A549 treated with Hydrocortisone at 1 μM for 4 hours (cell line): ENCODE measurements at places on chromosomes 11 and 22. TPM values are rescaled to one million over a fixed set of nuclear protein-coding genes. Genes with fewer than 3 reads are reported as not detected.

The FAM111B gene
- total RNA-seq = 5.9 to 8.9 TPM (median 6.8 TPM) in 5 replicates

The OR8D1 gene
- not detected in 5 replicates for total RNA-seq

The TNRC6B gene
- total RNA-seq = 3.9 to 6.2 TPM (median 5.3 TPM) in 5 replicates

The A4GALT gene
- total RNA-seq = 18.1 to 27.6 TPM (median 23.4 TPM) in 5 replicates

The OR8G1 gene
- total RNA-seq = not detected in 5 replicates

The OR52E4 gene
- not detected in 5 replicates for total RNA-seq

The RANGAP1 gene
- 82.5 to 88.1 TPM (median 83.1 TPM) in 5 replicates for total RNA-seq

The CASP5 gene
- not detected in 5 replicates for total RNA-seq

The VSIG2 gene
- not detected in 5 replicates for total RNA-seq

The OR51D1 gene
- total RNA-seq = not detected in 5 replicates
